NK-92 treated with Interleukin-12 subunit alpha and Interleukin-12 subunit beta, amount 100 ng/mL, for 24 hours (cell line): ENCODE measurements at places on chromosomes 6 and 20.
A peak's percentile ranks its signal among the peaks of the same experiment; 100 is the strongest.

GRCh38 chr20:25022680-25023079 lies 30.1 kb upstream of the APMAP start:
- DNase-seq, result no peak

- DNase-seq, result peak; percentile 40
Observed at GRCh38 chr6:36616893-36617521, 22.8 kb downstream of the SRSF3 start.

DNA sequence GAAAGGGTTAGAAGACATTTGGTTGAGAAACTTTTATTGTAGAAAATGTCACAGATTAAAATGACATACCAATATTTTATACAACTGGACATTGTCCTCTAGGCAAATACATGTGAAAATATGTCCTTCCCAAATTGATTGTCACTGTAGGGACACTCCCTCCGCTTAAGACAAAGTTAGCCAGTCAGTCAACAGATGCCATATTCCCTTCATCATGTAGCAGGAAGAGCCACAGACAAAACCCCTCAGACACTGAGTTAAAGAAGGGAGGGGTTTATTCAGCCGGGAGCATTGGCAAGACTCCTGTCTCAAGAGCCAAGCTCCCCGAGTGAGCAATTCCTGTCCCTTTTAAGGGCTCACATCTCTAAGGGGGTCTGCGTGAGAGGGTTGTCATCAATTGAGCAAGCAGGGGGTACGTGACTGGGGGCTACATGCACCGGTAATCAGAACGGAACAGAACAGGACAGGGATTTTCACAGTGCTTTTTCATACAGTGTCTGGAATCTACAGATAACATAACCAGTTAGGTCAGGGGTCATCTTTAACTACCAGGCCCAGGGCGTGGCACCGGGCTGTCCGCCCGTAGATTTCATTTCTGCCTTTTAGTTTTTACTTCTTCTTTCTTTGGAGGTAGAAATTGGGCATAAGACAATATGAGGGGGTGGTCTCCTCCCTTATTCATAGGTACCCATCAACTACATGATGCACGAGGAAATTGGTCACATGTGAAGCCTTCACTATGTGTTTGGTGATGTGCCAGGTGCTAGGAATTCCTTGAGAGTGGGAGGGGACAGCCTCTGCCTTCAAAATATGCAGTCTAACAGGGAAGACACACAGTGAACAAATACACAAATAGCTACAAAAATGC lies 155.7 kb upstream of the CDYL start:
- DNase-seq, result no peak

DNA sequence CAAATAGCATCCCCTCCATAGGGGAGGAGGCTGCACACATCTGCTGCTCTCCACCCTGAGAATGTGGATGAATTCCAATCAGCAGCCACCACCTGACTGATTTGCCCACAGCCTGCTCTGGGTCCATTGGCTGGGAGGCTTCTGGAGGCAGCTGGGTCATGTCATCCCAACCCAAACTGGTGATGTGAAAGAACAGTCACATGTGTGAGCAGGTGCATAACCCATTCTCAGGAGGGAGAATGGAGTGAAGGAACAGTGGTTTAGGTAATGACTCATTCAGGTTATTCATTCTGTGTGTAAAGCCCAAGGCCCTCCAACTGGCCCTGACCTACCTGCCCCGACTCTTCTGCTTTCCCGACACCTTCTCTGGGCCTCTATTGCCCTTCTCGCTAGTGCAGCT lies 90.9 kb upstream of the GCM1 start:
- no peak for DNase-seq

- no peak for DNase-seq
Observed at GRCh38 chr20:46875059-46875458, 19.6 kb upstream of the EYA2 start.

GRCh38 chr6:14921878-14922671 lies 323.8 kb upstream of the JARID2 start:
- DNase-seq, result no peak

DNA sequence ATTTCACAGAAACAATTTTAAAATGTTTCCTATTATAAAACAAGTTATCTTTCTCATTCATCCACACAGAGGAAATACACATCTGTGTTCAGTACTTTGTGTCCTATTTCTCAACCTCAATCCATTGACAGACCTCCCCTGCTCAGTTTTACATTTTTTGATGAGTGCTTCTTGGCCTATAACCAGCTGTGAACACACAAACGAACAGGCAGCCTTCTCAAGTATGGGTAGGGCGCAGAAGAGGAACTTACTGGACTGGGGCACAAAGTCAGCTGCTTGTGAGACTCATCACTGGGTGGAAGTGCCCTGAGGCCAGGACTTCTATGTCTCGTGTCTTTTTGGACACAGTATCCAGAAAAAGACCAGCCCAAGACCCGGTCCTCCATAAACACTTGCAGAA lies 2.8 kb downstream of the RPS6KA2 start:
- no peak for DNase-seq

GRCh38 chr6:96433950-96434349 lies 87.7 kb upstream of the UFL1 start:
- no peak for DNase-seq

DNA sequence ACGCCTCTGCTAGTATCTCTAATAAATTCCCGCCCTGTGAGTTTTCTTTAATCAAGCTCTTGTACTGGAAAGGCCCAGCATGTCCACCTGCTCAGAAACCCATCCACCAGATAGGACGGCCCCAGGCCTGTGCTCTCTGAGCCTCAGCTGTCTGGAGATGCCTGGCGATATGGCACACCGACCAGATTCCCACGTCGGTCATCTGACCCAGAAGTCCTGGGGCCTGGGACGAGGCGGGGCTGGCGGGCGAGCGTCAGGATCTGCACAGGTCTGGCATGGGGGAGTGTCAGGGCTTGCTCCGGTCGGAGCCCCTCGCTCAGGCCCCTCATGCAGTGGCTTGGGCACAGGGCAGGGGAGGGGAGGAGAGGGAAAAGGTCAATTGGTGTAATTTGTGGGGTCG lies 10.2 kb downstream of the RNASET2 start:
- DNase-seq, result no peak

GRCh38 chr6:157323255-157323965 lies at the start of gene TMEM242:
TMEM242 (minus strand) TSS chr6:157323519; CDS start chr6:157323499, 20 bp downstream.
- DNase-seq, result no peak

- DNase-seq, result no peak
Observed at GRCh38 chr6:135305684-135306083, 124.6 kb downstream of the MYB start.

DNA sequence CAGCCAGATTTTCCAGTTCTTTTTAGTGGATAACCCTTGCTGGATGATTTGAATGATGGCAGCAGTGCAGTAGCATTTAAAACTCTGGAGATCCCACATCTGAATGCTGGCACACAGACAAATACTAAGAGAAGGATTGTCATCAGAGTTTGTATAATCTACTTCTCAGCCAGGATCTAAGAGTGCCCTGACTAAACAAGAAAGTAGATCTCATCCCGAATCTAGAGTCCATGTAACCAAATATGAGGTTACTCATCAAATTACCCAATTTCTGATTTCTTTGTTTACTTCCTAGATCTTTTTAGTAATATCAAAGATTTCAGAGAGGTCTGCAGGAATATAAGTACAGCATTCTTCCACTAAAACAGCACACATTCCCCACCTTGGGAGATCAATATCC lies 7.8 kb downstream of the TMC2 start:
- no peak for DNase-seq

DNA sequence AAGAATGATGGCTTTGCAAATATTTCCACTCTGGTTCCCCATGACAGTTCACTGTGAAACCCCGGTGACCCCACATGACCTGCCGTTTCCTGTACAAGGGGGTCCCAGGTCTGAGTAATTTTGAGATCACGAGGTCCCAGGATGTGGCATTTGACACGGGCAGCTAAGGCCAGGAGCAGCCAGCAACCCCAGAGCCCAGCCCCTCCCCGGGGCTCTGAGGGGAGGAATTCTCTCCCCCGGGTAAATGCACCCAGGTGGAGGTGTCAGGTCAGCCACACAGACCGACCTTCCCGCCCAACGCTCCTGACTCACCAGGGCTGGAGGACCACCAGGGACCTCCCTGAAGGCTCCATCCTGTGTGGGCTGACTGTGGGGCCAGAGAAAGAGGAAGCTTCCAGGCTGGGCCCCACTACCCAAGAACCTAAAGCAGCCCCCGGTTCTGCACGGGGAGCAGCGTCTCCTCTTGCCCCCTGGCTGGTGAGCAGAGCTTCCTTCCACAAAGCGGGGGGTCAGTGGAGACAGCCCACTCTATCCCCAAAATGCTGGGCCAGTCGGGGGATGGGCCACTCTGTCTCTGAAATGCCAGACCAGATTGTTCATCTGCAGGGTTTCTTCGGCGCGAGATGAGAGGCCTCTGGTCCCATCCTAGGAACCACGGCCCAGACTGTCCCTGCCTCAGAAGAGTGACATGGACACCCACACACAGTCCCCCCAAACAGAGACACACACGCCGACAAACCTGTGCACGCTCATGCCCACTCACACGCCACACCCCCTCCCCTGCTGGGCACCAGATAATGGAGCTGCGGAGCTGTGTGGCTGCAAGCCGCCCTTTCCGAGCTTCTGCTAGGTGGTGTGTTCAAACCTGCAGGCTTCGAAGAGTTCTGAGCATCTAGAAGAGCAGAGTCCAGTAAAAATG lies 23.4 kb upstream of the SLCO4A1 start:
- DNase-seq, result peak; percentile 89

- no peak for DNase-seq
Observed at GRCh38 chr20:22555791-22556564, 28.4 kb downstream of the FOXA2 start.

DNA sequence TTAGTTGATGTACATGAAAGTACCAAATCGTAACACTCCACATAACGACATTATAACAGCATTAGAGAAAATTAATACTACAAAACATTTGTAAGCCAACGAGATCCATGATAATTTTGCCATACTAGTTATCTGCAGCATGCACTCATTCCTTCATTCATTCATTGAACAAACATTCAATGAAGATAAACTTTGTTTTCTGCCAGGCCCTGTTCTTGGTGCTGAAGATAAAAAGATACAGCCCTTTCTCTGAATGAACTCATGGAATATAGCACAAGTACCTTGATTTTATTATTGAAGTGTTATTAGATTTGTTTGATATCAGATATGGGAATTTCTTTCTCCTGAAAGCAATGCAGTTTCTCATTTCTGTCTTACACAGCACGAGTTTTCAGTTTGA lies 524.0 kb downstream of the TFAP2A start:
- DNase-seq, result no peak

- DNase-seq, result no peak
Observed at GRCh38 chr6:28137505-28137981, 4.1 kb upstream of the ZKSCAN8 start.

DNA sequence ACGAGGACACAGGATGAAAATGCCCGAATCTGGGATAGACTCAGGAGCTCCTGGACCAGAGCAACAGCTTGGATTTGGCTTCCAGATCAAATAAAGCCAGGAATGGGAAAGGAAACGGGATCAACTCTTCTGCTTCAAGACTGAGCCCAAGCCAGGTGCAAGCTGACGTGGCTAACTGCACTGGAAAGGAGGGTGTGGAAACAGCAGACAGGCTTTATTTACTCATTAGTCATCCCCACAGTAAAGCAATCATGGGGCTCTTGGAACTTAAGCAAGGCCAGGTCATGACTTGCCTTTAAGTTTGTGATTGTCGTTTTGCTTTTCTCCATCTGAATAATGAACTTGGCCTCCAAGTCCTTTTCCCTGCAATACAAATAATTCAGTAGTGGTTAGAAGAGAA lies 45.2 kb downstream of the KIF16B start:
- DNase-seq, result no peak

DNA sequence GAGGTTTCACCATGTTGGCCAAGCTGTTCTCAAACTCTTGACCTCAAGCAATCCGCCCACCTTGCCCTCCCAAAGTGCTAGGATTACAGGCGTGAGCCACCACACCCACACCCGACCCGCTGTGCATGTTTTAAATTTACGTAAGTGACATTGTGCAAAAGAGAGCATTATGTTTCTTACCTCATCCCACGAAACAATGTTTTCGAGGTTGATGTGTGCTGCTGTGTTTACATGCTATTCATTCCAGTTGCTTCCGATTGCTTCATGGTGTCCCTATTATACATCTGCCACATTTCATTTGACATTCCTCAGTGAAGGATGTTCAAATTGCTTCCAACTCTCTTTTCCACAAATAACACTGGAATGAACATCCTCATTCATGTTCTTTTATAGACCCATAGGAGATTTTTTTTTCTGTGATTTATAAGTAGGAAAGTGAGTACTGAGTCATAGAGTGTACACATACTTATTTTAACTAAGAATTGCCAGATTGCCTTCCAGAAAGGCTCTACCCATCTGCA lies 403.9 kb upstream of the JARID2 start:
- no peak for DNase-seq

GRCh38 chr6:136014454-136015437 lies 163.2 kb downstream of the PDE7B start:
- DNase-seq, result no peak

GRCh38 chr6:12479881-12480280 lies 189.7 kb downstream of the EDN1 start:
- no peak for DNase-seq

- peak; percentile 30 for DNase-seq
Observed at GRCh38 chr20:34538671-34539123, 19.8 kb upstream of the MAP1LC3A start.

DNA sequence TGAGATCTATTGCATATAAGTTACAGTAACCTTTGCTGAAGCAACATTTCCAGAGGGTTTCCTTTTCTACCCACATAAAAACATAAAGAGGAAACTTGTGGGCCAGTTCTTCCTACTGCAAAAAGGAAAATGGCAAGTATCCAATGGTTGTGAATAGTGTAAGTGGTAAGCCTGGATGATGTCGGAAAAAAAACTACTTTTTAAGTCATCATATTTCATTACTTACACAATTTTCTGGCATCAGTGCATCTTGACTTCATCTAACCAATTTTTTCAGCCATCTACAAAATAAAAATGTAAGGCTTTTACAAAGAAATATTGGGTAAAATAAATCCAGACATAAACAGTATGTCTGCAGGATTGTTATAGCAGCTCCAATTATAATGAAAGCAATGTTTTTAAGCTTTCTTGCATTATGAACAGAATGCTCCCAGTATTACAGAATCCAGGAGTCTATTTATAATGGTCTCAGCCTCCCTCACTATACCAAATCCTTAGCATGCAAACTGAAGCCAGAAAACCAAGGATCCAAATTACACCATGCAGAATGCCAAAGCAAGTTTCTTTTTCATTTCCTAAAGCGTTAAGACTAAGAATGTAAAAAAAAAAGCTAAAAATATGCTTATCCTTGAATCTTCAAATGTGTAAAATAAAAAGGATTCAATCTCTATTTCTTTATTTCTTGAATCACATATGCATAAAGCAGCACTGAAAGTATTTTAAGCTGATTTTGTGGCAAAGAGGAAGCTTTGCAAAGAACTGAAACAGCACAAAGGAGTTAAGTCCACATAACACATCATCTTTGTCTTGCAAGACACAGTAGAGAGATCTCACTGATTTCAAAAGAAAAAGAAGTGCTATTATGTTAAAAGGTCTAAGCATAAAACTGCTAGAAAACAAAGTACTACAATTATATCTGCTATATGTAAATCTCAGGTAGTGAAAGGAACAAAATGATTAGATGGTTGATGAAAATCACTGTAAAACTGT lies 126.8 kb upstream of the HMGCLL1 start:
- no peak for DNase-seq
